ENCODE measurements at places on chromosomes 11 and 22.

DNA sequence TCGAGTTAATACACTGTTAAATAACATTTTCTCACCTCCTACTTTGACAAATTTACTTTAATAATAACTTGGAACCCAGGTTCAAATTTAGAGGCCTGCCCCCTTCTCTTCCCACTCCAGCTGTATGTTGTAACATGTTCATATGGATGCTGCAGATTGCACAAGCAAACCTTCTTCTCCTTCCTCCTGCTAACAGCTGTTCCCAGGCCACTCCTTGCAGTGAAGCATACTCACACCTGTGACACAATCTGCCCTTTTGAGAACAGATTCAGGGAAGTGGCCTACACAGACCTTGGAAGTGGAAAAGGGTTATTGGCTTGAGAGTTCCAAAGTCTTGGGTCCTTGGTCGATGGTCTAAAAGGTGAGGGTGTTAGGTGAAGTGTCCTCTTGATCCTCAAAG lies 131.9 kb downstream of the TEAD1 start:
- DNase-seq, result no peak

DNA sequence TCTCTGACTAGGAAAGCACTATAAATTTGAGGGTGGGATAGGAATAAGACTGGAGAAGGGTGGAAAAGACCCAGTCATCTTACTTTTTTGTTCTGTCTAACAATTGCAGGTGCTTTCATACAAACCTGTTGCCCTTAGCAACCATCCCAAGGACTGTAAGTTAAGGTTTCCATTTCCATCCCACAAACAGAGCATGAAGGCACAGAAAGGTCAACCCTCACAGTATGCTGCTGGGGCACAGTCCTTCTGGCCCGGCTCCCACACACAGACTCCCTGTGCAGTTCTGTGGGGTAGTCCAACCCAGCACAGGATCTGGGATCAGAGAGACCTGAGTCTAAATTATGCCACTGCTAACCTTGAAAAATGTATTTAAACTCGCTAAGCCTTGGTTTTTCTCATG lies 38.4 kb upstream of the ETS1 start:
- DNase-seq, result peak; percentile 21

- DNase-seq, result no peak
Observed at GRCh38 chr11:98940913-98941312, 79.8 kb upstream of the CNTN5 start.

GRCh38 chr22:20724676-20725454 lies 49.0 kb upstream of the SERPIND1 start:
- no peak for DNase-seq

- no peak for DNase-seq
Observed at GRCh38 chr11:73077454-73077853, 64.7 kb downstream of the FCHSD2 start.

- DNase-seq, result no peak
Observed at GRCh38 chr22:43004362-43005035, 10.4 kb downstream of the PACSIN2 start.

GRCh38 chr22:20953668-20954500 lies 13.2 kb upstream of the AIFM3 start:
- peak; percentile 67 for DNase-seq

DNA sequence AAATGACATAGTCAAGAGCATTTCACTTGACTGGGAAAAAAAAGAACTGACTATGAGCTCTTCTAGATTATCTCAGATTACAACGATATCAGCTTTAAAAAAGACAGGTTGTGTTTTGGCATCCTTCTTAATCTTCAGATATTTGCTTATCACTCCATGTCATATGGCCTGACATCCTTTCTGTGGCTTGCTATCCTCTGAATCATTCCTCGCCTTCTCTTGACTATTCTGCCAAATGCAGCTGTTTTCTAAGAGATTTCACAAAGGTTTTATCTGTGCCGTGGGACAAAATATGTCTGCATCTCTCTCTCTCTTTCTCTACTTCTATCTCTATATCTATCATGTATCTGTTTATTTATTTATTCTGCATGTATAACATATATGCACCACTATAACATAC lies 746.1 kb downstream of the CNTN5 start:
- peak; percentile 73 for DNase-seq

DNA sequence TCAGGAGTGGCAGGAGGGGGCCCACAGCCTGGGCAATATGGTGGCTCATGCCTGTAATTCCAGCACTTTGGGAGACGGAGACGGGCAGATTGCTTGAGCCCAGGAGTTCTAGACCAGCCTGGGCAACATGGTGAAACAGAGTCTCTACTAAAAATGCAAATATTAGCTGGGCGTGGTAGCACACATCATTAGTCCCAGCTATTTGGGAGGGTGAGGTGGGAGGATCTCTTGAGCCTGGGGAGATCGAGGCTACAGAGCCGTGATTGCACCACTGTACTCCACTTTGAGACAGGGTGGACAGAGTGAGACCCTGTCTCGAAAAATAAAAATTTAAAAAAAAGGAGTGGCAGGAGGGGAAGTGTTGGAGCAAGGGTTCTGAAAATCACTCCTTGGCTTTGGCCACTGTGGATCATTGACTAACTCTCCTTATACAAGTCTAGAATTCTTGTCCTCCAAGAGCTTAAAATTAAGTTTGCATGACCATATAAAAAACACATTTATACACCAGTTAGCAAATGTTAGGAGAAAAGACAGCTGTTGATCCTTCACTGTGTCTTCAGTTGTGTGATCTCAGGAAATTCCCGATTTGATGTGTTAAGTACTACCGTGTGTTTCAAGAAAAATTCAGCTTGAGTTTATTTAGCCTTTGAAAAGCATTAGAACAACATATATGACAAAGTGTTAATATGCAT lies 2.3 kb upstream of the WEE1 start:
- no peak for DNase-seq

GRCh38 chr11:123429336-123429735 lies 733 bp upstream of the GRAMD1B start:
- peak; percentile 19 for DNase-seq

DNA sequence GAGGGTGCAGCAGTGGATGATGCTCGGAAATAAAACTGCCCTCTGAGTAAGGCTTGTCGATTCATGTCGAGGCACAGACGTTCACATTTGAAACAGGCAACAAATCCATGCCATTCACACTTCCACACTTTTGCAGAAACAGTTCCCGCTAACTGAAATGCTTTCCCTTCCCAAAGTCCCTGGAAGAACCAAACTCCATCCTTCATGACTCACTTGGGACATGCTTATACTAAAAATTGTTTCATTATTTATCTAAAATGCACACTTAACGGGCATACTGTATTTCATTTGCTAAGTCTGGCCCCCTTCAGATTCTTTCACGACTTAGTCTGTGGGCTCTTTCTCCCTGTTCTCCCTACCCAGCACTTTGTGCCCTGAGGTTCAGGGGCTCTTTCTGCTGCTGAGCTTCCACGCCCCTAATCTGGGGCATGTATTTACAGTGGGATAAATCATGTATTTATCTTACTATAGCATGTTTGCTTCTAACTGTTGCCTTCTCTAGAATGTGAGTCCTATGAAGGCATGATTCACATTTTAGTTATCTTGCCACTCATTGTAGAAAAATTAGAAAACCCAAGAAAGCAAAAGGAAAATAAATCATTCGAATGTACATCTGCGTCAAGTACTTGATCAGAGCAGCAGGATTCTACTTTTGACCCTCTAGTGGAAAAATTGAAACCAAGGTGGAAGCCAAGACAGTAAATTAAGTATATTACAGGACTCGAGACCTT lies 12.5 kb downstream of the SCGB1A1 start:
- peak; percentile 79 for DNase-seq

- no peak for DNase-seq
Observed at GRCh38 chr11:48014917-48015316, 34.6 kb downstream of the PTPRJ start.

DNA sequence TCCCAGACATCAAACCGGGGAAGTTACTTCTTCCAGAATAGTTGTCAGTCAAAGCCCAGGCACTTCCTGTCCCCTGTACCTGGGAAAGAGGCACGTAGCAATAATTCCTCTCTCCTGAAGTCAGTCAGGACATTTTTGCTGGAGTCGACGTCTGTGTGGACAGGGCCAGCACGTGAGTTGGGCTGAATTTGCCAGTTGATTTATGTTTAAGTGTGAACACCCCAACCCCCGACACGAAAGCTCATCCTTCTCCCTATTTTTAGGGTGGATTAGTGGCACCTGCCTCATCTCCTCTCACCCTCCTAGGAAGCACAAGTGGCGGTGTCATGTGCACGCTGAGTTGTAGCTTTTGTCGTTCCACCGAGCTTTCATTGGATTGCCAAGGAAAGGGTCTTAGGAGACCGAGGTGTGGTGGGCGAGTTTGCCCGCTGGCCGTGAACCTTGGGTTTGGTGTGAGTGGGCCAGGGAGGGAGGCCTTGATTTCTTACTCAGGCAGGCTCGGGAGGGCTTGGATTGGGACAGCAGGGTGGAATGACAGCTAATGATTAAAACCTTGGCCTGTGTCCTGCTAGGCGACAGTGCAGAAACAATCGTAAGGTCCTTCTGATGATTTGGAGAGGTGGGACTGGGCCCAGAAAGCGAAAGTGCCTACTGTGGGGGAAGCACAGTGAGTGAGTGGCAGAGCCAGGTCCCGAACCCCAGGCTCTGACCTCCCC lies 87.0 kb upstream of the CRYBB3 start:
- DNase-seq, result no peak

DNA sequence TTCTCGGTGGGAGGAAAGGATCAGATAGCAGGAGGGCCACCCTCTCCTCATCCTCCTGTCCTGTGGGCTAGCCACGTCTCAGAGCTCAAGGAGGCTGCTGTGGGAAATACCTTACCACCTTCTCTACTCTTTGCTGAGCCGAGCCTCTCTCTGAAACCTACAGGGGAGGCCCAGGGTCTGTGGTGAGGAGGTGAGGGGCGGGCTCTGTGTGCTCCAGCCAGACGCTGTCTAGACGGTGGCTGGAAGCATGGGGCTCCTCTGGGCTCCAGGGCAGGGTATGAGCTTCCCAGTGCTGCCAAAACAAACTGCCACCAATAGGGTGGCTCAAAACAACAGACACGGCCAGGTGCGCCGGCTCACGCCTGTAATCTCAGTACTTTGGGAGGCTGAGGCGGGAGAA lies 5.5 kb upstream of the TMPRSS6 start:
- DNase-seq, result no peak

GRCh38 chr11:94183886-94184264 lies 55.2 kb downstream of the PANX1 start:
- DNase-seq, result peak; percentile 86

GRCh38 chr11:64101461-64101860 lies 64.5 kb downstream of the MACROD1 start:
- no peak for DNase-seq

DNA sequence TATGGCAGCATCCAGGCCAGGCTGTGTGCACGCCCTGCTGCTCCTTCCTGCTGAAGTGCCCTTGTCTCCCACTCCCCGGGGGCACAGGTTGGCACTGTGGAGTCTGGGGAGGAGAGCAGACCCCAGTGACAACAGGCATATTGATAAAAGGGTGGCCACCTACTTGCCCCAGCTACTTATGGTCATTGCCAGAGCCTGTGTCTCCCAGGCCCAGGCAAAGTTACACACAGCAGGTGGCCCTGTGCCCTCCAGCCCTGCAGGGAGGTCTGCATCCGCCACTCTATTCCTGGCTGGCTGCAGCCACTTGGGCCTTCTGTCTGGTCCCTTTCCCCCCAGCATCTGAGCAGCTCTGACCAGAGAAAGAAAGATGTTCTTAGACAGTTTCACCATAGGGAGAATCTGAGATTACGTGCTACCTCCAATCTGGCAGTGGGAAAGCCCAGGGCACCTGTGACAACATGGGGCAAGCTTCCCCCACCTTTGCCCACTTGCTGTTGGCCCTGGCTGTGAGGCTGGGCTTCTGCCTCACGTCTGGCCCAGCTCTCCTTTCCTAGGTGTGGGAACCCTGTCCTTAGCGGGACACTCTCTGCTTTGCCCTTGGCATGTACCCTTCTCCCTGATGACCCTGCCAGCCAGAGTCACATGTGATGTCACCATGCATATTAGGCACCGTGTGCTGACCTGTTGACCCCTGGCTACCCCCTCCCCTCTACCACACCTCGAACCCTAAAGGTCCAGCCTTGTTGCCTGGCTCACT lies 25.3 kb upstream of the CSNK2A3 start:
- DNase-seq, result no peak

DNA sequence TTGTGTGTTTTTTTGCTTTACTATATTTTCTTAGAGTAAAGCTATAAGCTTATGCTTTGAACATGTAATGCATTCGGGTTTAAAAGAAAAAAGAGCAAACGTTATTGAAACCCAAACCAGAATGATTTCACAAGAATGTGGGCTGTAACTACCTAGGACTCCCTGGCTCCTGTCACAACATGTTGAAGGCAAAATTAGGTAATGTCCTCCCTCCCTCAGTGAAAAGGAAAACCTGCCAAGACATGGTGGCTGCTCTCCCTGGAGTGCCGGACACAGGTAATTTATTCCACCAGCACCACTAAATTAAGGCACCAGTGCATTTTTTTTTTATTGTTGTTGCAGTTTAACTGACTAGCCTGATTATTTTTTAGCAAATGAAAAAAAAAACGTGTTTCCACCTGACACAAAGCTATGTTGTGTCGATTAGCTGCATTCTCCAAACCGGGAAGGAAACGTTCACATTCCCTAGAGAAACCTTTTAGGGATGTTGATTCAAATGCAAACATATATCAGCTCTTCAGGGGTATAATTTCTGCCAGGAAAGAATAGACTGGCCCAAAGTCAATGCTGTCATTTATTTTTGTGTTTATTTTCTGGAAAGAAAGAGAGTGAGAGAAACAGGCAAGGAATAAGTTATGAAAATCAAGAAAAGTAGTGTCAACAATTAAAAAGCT lies 134.6 kb downstream of the CCDC34 start:
- DNase-seq, result no peak

DNA sequence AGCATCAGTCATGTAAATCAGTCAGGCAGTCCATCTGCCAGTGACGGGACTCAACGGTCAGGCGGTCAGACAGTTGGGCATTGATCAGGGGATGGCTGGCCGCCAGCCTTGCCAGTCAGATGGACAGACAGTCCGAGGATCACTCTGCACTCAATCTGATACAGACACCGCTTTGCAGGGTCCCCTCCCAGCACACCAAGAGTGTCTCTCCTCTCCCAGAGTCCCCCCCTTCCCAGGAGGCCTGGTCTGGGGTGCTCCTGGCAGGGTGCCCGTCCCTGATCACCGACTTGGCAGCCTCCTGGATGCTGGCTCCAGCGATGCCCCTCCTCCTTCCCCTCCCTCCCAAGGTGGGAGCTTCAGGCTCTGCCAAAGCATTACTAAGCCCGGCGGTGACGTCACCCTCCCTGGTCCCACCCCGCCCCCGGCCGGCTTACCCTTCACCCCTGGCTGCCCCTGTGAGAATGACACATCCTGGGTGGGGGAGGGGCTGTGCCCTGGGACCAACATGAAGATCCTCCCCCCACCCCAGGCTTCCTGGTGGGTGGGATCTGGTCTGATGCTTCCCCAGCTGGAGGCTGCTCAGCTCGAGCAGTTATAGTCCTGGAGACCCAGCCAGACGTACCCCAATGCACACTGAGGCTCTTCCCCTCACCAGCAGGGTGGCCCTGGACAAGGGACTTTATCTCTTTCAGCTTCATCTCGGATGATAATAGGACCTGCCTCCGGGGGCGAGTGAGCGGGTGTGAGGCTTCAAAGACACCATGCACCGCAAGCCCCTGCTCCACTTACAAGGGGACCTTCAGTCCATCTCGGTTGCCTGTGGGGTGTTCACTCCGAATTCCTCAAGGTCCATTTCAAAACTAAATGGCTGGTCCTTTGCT lies 69.2 kb downstream of the CD82 start:
- peak; percentile 55 for DNase-seq
